Cardiac muscle cell (in vitro differentiated cells and primary cell): ENCODE measurements at places on chromosomes 12 and 14.

GRCh38 chr12:81639196-81639595 is 120.0 kb downstream of the PPFIA2 start:
- no peaks in the 10 kb centered on the region for H3K27me3 ChIP-seq
- no peak overlapping the region for H3K27ac ChIP-seq
- H3K36me3 ChIP-seq, result no peaks in the 10 kb centered on the region

DNA sequence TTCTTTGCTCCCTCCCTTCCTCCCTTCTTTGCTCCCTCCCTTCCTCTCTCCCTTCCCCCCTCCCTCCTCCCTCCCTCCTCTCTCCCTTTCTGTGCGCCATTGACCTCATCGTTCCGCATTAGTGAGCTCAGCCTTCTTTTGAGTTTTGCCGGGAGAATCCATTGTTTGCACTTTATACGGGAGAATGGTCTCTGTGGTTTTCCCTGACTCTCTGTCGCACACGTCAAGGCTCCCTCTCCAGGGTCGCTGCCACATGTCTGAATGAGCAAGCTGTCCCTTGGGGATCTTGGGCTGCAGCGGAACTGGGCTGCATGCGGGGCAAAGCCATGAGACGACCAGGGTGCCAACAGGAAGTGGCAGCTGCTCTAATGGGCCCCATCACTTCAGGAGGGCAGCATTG is 118.5 kb downstream of the GLT1D1 start:
- no peak overlapping the region for H3K27ac ChIP-seq
- H3K27me3 ChIP-seq, result peaks cover 64% of the 10 kb centered on the region
- no peak for DNase-seq

DNA sequence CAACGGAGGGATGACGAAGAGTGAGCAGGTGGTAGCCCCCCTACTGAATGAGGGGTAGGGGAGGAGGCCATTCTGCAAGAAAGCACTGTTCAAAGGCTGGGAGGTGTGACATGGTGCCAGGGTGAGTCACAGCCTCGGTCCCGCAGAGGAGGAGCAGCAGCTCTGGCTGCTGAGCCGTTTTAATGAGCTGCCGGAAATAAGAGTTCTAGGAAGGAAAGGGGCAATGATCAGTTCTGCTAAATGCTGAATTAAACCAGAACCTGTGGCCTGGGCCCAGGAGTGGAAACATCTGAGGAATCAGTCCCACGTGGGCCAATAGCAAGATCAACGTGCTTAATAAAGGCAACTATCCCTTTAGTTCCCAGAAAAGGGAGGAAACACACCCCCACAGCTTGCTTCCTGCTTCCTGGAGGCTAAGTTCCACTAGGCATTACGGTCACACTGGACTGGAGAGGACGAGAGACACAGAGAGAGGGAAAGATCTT is 3.6 kb downstream of the ABCD4 start:
- H3K4me1 ChIP-seq, result no peaks in the 10 kb centered on the region
- no peak for DNase-seq
- H3K27ac ChIP-seq, result no peak overlapping the region
- H3K4me3 ChIP-seq, result no peak overlapping the region
- H3K27me3 ChIP-seq, result no peaks in the 10 kb centered on the region
- peaks cover 17% of the 10 kb centered on the region for H3K36me3 ChIP-seq

DNA sequence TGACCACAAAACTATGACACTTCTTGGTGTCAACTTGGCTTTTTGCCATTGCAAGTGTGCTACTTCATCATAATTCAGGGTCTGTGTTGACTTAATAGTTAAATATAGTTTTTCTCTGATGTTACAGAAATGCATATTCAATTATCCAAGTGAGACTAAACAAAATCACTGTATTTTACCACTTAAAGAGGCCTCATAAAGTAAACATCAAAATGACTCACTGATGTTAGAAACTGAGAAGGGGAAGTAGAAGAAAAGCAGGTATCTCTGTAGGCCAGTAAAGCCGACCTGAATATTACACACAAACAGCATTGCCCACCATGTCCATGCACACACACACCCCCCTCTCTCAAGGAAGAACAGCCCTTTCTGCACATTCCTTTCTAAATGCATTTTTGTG is 55.4 kb downstream of the RPAP3 start:
- no peaks in the 10 kb centered on the region for H3K36me3 ChIP-seq
- H3K27ac ChIP-seq, result no peak overlapping the region
- peaks cover 23% of the 10 kb centered on the region for H3K4me1 ChIP-seq
- no peaks in the 10 kb centered on the region for H3K27me3 ChIP-seq
- no peak for DNase-seq

DNA sequence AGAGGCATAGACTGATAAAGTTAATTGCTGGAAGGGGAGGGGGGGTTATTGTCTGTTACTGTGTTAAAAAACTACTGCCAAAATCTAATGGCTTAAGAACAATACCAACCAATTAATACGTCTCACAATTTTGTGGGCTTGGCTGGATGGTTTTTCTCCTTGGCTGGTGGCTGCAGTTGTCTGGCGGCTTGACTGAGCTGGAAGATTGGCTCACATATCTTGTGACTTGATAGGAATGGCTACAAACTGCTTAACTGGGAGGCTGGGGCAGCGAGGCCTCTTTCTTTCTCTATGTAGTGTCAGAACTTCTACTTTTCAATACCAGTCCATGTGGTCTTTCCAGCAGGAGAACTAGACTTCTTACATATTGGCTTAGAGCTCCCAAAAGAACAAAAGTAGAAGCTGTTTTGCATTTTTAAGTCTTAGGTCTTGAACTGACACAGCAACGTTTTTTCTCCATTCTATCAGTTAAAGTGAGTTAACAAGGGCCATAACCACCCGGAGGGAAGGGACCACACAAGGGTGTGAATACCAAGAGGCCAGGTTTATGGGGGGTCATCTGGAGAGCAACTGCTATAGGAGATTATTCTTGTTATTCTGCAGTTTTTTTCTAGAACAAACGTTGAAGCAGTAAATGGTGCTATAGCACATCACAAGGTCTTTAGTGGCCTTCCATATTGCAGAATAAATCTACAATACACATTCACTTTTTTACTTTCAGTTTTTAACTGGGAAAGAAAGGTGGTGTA is 46.9 kb downstream of the ZDHHC17 start:
- H3K27me3 ChIP-seq, result no peaks in the 10 kb centered on the region
- H3K27ac ChIP-seq, result peak overlapping the region; percentile 27
- peaks cover 31% of the 10 kb centered on the region for H3K36me3 ChIP-seq
- peak; percentile 12 for DNase-seq

GRCh38 chr12:114938487-114939210 is 254.7 kb upstream of the TBX3 start:
- peaks cover 10% of the 10 kb centered on the region for H3K4me1 ChIP-seq
- no peaks in the 10 kb centered on the region for H3K36me3 ChIP-seq
- H3K27ac ChIP-seq, result no peak overlapping the region
- no peaks in the 10 kb centered on the region for H3K27me3 ChIP-seq

GRCh38 chr12:131203666-131204415 is 250.1 kb downstream of the ADGRD1 start:
- no peak overlapping the region for H3K4me3 ChIP-seq
- no peak for DNase-seq
- no peaks in the 10 kb centered on the region for H3K4me1 ChIP-seq
- no peaks in the 10 kb centered on the region for H3K27me3 ChIP-seq
- no peaks in the 10 kb centered on the region for H3K36me3 ChIP-seq

DNA sequence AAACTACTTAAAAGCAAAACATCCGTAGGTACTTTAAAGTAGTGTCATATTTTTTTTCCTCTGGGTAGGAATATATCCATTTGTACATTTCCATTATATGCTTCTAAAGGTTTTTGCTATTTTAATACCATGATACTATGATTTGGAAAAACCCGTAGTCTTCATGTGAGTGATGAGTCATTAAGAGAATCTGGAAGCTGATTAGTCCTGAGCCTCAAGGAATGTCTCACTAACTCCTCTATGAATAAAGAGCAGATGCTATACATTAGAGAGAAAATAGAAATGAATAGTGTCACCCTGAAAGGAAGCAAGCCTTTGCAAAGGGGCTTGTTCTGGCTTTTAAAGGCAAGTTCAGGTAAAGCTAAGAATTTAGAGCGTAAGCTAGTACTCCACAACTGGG is 432.1 kb downstream of the CCDC91 start:
- H3K4me1 ChIP-seq, result no peaks in the 10 kb centered on the region
- no peaks in the 10 kb centered on the region for H3K27me3 ChIP-seq
- no peak overlapping the region for H3K4me3 ChIP-seq

DNA sequence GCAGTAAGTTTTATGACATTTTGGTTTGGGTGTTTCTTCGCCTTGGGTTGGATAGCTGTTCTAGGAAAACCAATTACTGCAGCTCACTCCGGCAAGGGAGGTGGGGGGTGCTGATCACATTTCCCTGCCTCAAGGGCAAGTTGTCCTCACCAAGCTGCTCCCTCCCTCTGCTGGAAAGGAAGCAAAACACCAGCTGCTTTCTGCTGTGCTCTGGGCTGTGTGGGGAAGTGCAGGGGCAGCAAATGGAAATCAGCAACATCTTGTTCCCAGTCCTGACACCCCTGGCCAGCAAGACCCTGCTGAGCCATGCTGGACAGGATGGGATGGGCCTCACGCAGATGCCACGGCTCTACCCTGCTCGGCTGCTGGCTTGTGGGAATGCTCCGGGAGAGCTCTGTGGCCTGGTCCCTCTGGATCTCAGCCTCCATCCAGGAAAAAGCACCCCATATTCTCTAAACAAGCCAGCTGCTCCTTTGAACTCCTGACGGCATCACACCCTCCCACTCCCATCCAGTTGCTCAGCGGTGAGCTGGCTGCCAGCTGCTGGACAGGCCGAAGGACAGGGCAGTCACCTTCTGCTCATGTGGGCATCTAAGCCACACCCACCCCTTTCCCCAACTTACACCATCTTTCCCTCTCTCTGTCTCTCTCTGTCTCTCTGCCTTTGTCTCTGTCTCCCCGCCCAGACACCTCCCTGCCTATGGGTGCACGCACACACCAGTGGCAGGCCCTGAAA is 52.4 kb upstream of the EIF5 start:
- no peak overlapping the region for H3K27ac ChIP-seq
- no peaks in the 10 kb centered on the region for H3K36me3 ChIP-seq
- H3K4me1 ChIP-seq, result no peaks in the 10 kb centered on the region

GRCh38 chr12:7376196-7376595 is 67.8 kb downstream of the CD163L1 start:
- DNase-seq, result peak; percentile 10
- no peaks in the 10 kb centered on the region for H3K27me3 ChIP-seq
- no peaks in the 10 kb centered on the region for H3K36me3 ChIP-seq
- no peaks in the 10 kb centered on the region for H3K4me1 ChIP-seq
- H3K27ac ChIP-seq, result no peak overlapping the region

DNA sequence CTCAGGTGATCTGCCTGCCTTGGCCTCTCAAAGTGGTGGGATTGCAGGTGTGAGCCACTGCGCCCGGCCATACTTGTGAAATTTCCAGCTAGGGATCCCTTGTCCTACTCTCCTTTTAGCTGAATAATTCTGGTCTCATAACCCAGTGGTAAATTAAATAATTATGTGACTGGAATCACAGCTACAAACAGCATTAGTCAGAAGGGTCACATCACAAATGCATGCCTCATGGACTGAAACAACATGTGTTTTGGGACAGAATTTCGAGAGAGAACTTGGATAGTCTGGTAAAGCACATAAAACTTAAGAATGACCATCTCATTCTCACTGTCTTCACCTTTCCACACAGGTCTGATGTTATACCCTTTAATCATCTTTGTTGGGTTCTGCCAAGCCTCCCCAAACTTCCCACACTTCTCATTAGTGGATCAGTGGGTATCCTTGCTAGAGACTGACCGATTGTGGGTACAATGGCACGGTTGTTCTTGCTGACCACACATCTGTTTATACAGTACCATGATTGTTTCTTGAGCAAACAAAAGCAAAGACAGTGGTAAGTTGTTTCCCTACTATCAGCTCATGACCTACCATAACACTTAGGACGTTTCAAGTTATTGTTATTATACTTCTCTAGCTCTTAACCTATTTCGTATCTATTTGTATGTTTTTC is 5.1 kb downstream of the GPRC5D start:
- H3K27ac ChIP-seq, result no peak overlapping the region
- H3K36me3 ChIP-seq, result no peaks in the 10 kb centered on the region
- H3K4me1 ChIP-seq, result no peaks in the 10 kb centered on the region
- no peaks in the 10 kb centered on the region for H3K27me3 ChIP-seq
- no peak overlapping the region for H3K4me3 ChIP-seq

DNA sequence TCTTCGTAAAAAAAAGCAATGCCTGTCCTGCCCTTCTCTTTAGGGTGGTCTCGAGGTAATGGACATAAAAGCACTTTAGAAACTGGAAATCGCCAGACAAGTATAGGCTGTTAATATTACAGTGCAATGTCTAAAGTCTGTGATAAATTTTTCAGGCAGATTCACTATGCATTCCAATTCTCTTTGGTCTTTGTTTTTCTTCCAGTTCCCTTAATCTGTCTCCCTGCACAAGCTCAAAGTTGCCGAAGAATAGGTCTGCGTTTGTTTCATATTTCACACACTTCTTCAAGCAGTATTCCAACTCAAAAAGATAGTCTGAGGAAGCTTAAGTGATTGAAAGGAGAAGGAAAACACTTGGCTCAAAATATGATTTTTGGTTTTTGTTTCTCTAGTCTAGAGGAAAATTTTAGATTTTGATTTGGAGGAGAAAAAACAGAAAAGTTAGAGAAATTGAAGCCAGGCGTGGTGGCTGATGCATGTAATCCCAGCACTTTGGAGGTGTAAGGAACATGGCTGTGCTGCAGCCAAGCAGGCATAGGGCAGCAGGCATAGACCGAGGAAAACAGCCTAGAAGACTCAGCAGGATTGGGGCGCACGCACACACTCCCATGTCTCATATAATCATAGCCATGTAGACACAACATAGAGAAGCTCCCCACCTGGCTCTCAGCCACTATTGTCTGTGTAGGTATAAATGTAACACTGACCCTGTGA is 96.2 kb upstream of the TMPO start:
- peak; percentile 32 for DNase-seq
- H3K4me1 ChIP-seq, result peaks cover 4% of the 10 kb centered on the region
- H3K36me3 ChIP-seq, result no peaks in the 10 kb centered on the region

DNA sequence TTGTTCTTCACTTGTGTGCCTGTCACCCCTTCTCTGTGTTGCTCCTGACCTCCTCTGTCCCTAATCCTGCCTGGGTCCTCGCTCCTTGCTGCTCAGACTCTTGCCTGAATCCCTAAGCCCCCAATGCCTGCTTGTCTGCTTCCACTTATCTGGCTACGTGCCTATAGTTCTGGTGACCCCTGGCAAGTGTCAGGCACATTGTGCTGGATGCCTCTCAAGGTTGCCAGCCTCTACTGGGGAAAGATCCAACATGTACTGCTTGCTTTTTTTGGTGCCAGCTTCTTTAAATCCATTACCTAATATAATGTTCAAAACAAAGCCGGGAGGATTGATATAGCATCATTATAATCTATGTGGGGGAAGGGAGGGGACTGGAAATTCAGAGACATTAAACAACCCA is 448.0 kb upstream of the CCDC196 start:
- no peaks in the 10 kb centered on the region for H3K36me3 ChIP-seq
- no peak overlapping the region for H3K27ac ChIP-seq
- no peak for DNase-seq
- H3K4me1 ChIP-seq, result no peaks in the 10 kb centered on the region

GRCh38 chr14:81485372-81485771 is 48.3 kb downstream of the SEL1L start:
- H3K4me1 ChIP-seq, result no peaks in the 10 kb centered on the region
- H3K4me3 ChIP-seq, result no peak overlapping the region
- H3K36me3 ChIP-seq, result peaks cover 70% of the 10 kb centered on the region
- no peaks in the 10 kb centered on the region for H3K27me3 ChIP-seq
- DNase-seq, result no peak

- H3K4me3 ChIP-seq, result no peak overlapping the region
- peak; percentile 46 for DNase-seq
- no peaks in the 10 kb centered on the region for H3K4me1 ChIP-seq
- H3K36me3 ChIP-seq, result peaks cover 44% of the 10 kb centered on the region
Observed at GRCh38 chr12:98532687-98533304, 17.4 kb downstream of the TMPO start.
